ENCODE measurements at places on chromosomes 5 and 9. TPM values are rescaled to one million over a fixed set of nuclear protein-coding genes. Genes with fewer than 3 reads are reported as not detected.

CARD6 gene
- 18.7 TPM for total RNA-seq

SLC27A6 gene
- 0.15 TPM for total RNA-seq

TRIM7 gene
- 5.3 TPM for total RNA-seq

PTGER4 gene
- 10.3 TPM for total RNA-seq

LAMC3 gene
- total RNA-seq = 0.33 TPM

CKMT2 gene
- 11.2 TPM for total RNA-seq

LCN15 gene
- total RNA-seq = not detected

ANKRD18B gene
- 0.87 TPM for total RNA-seq

GGTA1 gene
- total RNA-seq = not detected

CMYA5 gene
- total RNA-seq = 11.2 TPM

MAP1B gene
- total RNA-seq = 421 TPM

WDR70 gene
- 41.6 TPM for total RNA-seq

SHOC1 gene
- under 0.01 TPM for total RNA-seq

FOCAD gene
- 121 TPM for total RNA-seq

CDC20B gene
- under 0.01 TPM for total RNA-seq

UBE2QL1 gene
- not detected for total RNA-seq

PCDHGA11 gene
- 23.0 TPM for total RNA-seq

ARID3C gene
- not detected for total RNA-seq

HSPB3 gene
- total RNA-seq = 0.33 TPM

CER1 gene
- total RNA-seq = not detected

ANKRD34B gene
- total RNA-seq = not detected

GOLGA2 gene
- 114 TPM for total RNA-seq

TRUB2 gene
- total RNA-seq = 13.7 TPM

RNF180 gene
- 2.0 TPM for total RNA-seq

SPINK6 gene
- total RNA-seq = not detected

ASS1 gene
- 225 TPM for total RNA-seq

FRMD3 gene
- 0.44 TPM for total RNA-seq

ANXA1 gene
- total RNA-seq = 691 TPM

KCNIP1 gene
- not detected for total RNA-seq

IQGAP2 gene
- total RNA-seq = 6.1 TPM

GARIN3 gene
- not detected for total RNA-seq

KIF3A gene
- 12.2 TPM for total RNA-seq

KCNT1 gene
- not detected for total RNA-seq

SAXO1 gene
- total RNA-seq = 0.17 TPM

PWWP2A gene
- 18.7 TPM for total RNA-seq

KCTD16 gene
- total RNA-seq = 0.50 TPM

ZNF300 gene
- total RNA-seq = 5.1 TPM

ZNF618 gene
- total RNA-seq = 10.4 TPM

PDCD1LG2 gene
- 5.3 TPM for total RNA-seq

CCDC152 gene
- total RNA-seq = 5.8 TPM

ARSI gene
- 12.1 TPM for total RNA-seq

FBP2 gene
- not detected for total RNA-seq

VLDLR gene
- 22.0 TPM for total RNA-seq

RFX3 gene
- total RNA-seq = 5.1 TPM

FOXD4L3 gene
- not detected for total RNA-seq

RECK gene
- total RNA-seq = 81.6 TPM

ENC1 gene
- total RNA-seq = 16.1 TPM

TMEFF1 gene
- total RNA-seq = 5.1 TPM

TNFSF8 gene
- not detected for total RNA-seq

LCP2 gene
- not detected for total RNA-seq

PLAC8L1 gene
- total RNA-seq = not detected

IL3 gene
- not detected for total RNA-seq

NXNL2 gene
- 2.0 TPM for total RNA-seq

TAF11L10 gene
- total RNA-seq = not detected

GABRA6 gene
- not detected for total RNA-seq

ANKRD18A gene
- 7.0 TPM for total RNA-seq

Measured in smooth muscle cell of trachea (primary cell).